ENCODE measurements at places on chromosomes 1 and 21.

DNA sequence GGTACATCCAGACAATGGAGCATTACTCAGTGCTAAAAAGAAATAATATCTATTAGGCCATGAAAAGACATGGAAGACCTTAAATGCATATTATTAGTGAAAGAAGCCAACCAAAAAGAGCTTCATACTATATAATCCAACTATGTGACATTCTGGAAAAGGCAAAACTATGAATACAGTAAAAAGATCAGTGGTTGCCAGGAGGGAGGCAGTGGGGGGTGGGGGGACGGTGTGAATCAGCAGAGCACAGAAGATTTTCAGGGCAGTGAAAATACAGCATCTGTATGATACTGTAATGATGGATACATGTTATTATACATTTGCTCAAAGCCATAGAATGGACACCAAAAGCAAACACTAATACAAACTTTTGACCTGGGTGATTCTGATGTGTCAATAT, 339.4 kb upstream of the SNX7 start:
- no peak for DNase-seq

- DNase-seq, result no peak
Measured at GRCh38 chr1:227880342-227880924, 65.0 kb downstream of the PRSS38 start.

GRCh38 chr1:26378088-26378878, 5.7 kb upstream of the ZNF683 start:
- DNase-seq, result no peak

- no peak for DNase-seq
Measured at GRCh38 chr21:42683371-42684108, 30.1 kb downstream of the PDE9A start.

- DNase-seq, result no peak
Measured at GRCh38 chr21:43824333-43825241, 35.2 kb downstream of the RRP1 start.

DNA sequence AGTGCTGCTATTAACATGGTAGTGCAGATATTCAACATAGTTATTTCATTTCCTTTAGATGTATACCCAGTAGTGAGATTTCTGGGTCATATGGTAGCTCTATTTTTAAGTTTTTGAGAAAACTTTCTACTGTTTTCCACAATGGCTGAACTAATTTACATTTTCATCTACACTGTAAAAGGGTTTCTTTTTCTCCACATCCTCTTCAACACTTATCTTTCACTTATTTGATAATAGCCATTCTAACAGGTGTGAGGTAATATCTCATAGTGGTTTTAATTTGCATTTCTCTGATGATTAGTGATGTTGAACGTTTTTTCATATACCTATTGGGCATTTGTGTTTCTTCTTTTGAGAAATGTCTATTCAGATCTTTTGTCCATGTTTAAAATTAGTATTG, 149.8 kb downstream of the PDE4B start:
- no peak for DNase-seq

DNA sequence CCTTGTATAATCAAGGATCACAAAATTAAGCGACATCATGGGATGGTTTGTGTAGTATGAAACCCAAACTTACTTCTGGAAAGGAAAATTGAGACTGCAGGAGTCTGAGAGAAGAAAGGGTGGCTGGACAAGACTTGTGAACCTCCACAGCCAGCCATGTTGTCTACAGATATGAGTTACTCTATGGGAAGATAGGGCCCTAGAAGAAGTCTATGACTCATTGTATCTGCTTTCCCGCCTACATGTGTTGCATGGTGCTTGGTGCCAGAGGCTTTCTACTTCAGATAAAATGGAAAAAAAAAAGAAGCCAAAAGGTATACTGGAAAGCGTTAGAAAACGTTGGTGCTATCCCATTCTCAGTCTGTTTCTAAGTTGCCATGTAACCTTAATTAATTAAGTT, 18.7 kb upstream of the OR6N2 start:
- no peak for DNase-seq

Measured in cortex of kidney (tissue), 1 donor.